ELF-1 (cell line): ENCODE measurements at places on chromosomes 16 and 17.

DNA sequence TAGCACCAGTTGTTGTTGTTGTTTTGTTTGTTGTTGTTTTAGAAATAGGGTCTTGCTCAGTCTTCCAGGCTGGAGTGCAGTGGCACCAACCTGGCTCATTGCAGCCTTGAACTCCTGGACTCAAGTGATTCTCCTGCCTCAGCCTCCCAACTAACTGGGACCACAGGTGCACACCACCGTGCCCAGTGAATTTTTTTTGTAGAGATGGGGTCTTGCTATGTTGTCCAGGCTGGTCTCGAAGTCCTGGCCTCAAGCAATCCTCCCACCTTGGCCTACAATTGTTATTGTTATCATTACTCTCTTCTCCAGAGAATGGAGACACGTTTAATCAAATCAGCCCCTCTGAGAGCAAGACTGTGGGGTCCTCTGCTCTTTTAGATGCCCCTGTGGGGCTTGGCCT is 42.7 kb upstream of the EMP2 start:
- no peak for DNase-seq

DNA sequence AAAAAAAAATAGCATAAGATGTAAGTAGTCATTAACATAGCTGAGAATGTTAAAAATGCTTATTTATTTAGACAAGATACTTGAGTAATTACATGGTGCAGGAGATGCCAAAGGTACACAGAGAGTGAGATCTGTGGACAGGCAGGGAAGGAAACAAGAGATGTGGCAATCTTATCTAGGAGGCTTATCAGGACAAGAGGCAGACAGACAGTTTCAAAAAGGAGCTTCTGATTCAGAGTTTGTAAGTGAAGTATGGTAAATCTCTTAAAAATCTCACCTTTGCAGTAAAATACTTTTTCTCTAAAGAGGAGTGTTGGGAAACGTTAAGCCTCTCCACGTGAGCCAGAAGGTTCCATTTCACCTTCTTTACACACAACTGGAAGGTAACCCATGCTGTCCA is 19.9 kb upstream of the GHDC start:
- DNase-seq: no peak

DNA sequence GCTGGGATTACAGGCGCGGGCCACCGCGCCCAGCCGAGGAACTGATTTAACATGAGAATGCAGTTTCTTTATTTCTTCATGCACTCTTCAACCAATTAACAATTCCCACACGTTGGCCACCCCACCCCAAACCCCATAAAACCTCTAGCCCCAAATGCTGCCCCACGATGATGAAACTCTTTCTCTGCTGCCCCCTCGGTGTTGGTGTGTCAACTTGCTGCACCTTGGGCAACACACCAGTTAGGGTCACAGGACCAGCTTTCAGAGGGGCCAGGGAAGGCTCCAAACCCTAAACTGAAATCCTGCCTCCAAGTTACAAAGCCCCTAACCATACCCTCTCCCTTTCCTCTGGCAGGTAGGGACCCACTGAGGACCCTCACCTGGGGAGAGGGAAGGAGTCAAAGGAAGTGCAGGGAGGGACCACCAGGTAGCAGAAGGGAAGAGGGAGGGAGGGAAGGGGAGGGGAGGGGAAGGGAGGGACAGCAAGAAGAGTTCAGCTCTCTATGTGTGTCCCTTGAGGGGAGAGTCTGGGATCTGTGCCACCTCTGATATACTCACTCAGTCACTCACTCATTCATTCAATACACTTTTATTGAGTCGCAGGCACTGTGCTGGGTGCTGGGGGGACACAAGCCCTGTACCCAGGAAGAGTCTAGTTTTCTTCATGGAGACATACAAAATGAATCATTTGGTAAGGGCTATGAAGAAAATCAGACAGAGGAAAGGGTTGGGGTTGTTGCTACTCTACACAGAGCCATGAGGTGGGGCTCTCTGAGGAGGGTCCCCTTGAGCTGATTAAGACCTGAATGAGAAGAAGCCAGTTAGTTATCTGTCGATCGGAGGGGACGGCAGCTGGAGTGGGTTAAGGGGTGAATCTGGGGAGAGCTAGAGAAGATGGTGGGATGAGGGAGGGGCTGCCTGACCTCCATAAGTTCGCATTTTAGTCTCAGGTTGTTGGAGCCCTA is 3.9 kb downstream of the PLXDC1 start:
- DNase-seq: no peak

DNA sequence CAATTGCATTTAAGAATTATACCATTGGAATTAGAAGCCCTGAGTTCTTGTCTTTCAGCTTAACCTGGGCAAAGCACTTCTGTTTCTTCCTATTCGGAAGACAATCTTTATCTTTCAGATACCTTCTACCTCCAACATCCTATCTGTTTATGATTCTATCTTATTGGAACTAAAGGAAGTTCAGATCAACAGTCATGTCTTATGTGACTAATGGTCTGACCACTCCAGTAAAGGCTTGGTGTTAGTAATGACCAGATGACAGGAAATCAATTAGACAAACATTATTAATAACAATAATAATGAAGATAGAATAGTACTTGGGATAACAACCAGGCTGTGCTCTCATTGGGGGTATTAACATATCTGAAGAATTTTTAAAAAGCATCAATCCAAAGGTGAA is 11.3 kb downstream of the HS3ST3A1 start:
- no peak for DNase-seq

GRCh38 chr17:79951361-79952264 is 84.1 kb downstream of the TBC1D16 start:
- peak; percentile 95 for DNase-seq

DNA sequence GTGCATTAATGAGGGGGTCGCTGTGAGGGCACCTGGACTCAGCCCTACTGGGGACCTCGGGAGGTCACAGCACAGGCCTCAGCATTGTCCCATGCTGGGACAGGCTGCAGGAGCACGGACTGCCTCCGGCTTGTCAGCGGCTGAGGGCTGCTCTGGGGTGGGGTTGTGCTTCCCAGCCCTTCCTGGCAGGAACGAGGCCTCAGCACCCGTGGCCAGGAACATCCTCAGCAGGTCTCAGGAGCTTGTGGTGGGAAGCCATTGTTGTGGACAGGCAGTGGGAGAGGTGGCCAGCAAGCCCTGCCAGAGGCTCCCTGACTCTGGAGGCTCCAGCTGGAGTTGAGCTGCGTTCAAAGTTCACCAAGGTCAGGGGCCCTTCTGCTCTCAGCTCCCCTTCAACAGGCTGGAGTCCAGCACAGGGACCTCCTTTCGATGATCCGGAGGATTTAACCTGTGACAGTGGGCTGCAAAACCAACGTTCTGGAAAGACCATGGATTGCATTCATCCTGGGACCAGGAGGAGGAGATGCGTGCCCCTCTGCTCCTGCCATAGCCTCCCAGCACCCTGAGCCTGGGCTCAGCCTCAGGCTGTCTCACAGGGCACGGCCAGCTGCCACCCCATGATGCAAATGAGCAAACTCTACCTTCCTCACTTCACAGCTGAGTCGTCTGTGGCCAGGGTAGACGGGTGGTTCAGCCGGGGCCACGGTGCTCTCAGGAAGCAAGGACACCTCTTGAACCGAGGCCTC is 32.6 kb downstream of the FOXL1 start:
- no peak for DNase-seq
